ENCODE measurements at places on chromosomes 2 and 18. TPM values are rescaled to one million over a fixed set of nuclear protein-coding genes. Genes with fewer than 3 reads are reported as not detected.

DNA sequence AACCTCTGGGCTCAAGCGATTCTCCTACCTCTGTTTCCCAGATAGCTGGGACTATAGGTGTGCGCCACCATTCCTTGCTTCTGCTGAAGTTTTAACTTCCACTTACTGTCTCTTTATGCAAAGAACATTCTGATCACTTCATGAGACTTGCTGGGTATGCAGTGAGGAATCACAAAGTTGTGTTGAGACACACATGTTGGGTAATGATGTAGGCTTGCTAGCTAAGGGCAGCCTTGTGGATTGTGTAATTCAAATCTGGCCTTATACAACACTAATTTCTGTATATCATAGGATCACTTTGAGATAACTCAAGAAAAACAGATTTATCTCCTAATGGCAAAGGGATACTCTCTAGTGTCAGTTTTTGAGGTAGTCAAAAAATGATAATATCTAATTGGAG, 24.2 kb downstream of the XRCC5 start:
- DNase-seq: no peak

- DNase-seq: no peak
Measured at GRCh38 chr2:13104723-13105122, 388.0 kb downstream of the TRIB2 start.

DNAJC5G gene
- not detected for total RNA-seq

CNGA3 gene
- total RNA-seq: not detected

GRCh38 chr2:39313575-39313974, 69.8 kb upstream of the CDKL4 start:
- peak; percentile 42 for DNase-seq

DNA sequence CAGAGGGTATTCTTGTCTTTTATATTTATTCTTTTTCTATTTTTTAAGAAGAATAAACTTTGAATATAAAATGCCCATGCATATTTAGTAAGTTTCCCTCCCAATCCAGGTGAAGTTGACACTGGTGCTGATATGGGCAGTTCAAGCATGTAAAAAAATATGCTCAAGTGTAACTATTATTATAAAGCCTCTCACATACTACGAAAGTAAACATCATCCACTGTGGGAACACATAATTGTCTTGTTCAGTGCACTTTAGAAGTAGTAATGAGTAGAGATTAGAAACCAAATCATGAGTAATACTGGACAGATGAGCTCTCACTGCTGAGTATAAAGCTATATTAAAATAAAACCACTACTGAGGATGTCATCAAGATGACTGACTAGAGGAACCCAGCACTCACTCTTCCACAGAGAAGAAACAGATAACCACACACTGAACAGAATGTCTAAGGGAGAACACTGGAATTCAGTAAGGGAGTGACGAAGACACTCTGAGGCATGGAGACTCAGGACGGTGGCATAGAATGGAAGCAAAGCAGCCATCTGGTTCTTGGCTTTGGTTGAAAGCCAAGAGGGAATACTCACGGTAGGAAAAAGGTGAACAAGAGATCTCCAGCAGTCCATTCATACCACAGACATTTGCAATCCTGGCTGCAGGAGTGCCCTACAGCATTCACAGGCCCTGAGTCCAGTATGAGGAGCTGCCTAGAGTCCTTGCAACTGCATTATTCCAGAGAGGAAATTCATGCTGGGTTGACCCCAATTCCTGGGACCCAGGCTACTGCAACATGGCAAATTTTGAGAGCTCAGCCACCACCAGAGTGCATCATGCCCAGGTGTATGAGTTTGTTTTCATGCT, 9.5 kb upstream of the FAM110C start:
- DNase-seq: no peak

DNA sequence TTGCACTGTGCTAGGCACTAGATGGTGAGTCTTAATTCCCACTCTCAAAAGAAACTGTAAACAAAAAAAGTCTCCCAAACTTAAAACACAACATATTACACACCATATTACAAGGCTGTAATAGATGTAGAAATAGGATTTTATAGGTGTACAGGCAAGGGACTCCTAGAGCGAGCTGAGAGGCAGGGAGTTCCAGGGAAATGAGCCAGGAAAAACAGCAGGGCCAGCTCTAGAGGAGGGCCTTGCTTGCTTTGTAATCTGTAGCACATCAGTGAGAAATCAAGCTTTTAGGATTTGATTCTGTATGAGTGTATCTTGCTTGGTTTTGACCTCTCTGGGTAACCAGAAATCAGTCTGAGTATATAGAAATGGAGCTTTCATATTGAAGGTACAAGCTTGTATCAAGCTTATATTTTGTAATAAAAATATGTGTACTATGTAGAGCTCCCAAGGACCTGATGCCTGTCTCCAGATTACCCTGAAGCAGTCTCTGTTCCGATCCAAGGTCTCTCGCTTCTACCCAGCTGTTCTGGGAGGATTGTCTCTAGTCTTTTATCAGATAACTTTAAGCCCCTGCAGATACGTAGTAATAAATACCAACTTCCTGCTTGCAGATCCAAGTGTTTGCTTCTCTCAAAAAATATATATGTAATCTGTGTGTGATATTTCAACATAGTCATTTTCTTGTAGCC, 73.0 kb downstream of the MYO1B start:
- DNase-seq: no peak

CENPO gene
- 29.8 TPM for total RNA-seq

GRCh38 chr18:79844999-79845563, 47.3 kb downstream of the KCNG2 start:
- DNase-seq: no peak

GRCh38 chr2:188773075-188773474, 201.1 kb upstream of the COL3A1 start:
- peak; percentile 58 for DNase-seq
